ENCODE measurements at places on chromosomes 3 and 15. TPM values are rescaled to one million over a fixed set of nuclear protein-coding genes. Genes with fewer than 3 reads are reported as not detected.

DNA sequence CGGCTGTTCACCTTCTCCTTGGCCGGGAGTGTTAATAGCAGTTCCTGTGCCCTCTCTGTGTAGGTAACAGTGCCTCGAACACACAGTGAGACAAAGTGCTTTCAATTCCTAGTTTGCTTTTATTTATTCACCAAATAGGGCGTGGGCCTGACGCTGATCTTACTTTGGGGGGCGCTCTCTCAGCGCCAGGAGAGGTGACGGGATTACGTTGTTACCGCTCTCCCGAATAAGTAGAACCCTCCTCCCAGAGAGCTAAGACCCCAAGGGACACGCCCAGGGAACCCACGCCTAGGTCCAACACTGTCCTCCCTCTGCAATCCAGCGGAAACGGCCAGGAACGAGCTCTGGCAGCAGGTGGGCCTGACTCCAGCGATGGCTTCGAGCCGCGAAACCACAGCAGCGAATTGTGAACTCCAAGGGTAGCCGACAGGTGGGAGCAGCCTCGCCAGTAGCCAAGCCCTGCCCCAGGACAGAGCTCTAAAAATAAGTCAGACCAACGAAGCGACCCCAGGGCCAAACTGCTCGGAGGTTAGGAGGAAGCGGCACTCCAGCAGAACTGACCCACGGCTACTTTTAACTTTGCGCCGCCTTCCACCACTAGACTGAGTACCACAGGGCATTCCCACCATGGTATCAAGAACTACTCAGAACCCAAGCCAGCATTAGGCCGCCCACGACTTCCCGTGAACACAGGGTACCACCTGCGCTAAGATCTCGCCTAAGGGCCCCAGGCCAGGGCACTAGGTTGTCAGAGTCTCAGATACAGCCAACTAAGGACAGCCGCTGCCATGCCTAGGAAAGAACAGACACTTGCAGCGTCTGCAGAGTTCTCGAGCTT, 1.6 kb upstream of the SIN3A start:
- DNase-seq, result peak; percentile 34

- no peak for DNase-seq
Measured at GRCh38 chr3:46386205-46386604, 15.5 kb downstream of the CCR5 start.

DNA sequence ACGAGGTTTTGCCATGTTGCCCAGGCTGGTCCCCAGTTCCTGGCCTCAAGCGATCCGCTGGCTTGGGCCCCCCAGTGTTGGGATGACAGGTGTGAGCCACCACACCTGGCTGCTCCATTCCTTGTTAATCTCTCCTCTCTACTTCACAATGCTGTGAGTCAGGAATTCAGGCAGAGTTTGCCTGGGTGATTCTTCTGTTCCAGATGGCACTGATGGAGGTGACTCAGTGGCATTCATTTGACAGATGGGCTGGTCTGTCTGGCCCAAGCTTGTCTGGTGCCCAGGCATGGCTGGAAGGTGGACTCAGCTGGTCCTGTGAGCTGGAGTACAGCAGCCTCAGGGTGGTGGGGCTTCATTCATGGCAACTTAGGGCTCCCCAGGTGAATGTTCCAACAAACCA, 43.2 kb downstream of the SLC6A20 start:
- DNase-seq, result no peak

DNA sequence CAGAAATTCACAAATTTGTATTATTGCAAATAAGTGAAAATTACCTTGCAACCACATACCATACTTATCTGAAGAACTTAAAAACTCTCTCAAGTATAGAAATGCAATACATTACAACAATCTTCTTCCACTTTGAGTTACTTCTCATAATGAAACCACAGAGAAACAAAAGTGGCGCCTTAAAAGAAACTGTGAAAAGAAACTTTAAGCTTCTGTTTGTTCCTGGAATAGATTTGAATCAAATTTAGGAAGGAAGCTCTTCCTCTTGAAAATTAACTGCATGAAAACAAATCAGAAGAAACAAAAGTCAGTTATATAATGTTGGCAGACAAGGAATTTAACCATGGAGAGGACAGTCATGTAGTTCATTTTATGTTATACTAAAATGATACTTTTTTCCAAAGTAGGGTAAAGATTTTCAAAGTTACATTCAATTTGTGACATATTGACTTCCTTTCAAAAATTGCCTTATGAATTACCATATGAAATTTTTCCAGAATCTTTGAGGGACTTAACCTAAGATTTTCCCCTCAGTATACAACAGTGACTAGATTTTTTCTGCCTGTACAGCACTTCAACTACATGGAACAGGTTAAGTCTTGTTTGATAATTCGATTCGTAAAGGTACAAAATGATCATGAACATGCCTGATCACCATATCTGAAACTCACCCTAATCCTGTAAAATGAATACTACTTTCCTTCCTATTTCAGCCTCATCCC, 57.6 kb upstream of the TNFSF10 start:
- DNase-seq, result no peak

DNA sequence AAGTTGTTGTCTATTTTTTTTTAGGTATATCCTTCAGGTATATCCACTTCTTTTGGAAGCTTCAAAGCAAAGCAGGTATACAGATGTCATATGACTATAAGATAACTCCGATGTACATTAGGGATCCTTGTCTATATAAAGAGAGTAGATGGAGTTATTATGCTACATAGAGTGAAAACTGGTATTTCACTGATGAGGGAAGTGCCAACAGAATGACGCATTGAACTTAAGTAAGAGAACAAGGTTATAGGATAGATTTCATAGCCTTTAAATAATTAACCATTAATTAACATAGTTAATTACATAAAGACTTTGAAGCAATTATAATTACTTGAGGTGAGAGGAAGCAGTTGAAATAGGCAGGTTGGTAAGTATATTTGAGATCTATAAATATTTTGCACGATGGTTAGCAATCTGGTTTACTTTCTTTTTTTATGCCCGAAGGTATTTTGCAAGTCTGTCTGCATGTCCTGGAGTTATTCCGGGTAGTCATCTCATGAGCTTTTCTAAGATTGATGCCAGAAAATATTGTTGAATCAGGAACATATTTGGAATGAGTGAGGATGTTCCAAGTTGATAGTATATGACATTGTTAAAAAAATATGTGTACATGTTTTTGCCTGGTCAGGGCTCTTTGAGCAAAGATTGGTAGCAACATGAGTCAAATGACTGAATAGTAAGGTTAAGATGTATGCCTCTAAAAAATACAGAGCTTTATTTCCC, 299.5 kb upstream of the KCNMB2 start:
- no peak for DNase-seq

GRCh38 chr15:65431731-65432130, 9.0 kb upstream of the IGDCC4 start:
- no peak for DNase-seq

GRCh38 chr3:29852767-29853166, 571.9 kb downstream of the RBMS3 start:
- no peak for DNase-seq

- DNase-seq, result no peak
Measured at GRCh38 chr15:45394681-45395080, 16.3 kb upstream of the GATM start.

DNA sequence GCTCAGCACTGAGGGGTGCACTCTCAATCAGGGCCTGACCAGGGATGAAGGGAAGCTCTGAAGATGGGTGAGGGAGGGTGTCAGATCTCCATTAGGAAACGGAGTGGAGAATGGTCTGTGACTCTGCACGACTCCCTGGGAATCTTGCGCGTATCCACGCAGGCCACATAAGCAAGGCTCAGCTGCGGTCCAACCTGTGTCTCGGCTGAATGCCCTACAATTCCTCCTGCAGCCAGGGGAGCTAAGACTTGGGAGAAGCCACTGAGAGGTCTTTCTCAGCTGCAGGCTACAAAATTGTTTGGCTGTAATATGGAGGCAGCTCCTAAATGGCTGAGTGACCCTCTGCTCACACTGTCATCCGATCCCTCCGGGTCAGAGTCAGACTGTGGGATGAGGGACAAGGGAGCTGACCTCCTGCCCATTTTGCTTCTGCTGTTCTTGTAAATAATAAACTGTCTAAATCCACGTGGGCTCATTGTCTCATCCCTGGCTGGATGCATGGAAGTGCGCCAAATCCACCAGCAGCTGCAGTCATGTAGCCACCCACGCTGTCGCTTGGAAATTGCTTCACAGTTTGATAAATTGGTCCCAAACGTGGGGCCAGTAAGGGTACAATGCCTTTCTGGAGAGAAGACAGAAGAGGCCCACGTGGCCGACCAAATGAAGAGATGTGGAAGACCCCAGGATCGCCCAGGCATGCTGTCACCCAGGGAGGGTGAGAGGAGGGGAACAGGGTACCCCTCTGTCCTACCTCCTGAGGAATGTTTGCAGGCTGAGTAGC, 30.5 kb downstream of the ALS2CL start:
- DNase-seq, result no peak

DNA sequence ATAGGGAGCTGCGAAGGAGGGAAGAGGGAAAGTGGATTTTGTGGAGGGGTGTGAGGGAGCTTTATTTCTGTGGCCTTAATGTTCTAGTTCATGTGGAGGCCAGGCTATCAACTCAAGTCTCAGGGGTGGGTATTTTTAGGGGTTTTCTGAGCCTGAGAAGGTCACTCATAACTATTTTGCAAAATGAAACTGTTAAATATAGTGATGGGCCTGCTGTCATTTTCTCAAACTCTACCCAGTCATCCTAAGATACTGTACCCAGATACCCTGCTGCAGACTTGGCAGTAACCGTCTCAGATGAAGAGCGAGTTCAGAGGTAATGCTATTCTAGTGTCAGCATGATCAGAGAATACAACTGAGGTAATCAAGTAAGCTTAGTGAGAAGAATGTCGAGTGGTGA, 545.0 kb upstream of the TBL1XR1 start:
- no peak for DNase-seq

DNA sequence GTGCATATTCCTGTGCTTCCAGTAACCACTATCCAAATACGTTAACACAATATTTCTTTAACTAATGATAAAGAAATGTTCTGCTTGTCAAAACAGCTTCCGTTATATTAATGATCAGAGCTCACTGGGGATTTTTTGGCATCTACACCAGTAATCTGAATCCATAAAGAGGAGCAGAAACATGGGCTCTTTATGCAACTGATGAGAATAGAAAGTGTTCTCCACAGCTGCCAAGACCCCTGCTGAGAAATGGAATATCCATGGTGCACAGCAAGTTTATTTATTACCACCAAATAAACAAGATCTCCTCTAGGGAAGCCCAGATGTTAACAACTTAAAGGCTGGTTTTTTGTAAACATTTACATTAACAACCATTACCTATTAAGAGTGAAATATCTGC, 54.5 kb downstream of the ALDH1A2 start:
- DNase-seq, result no peak

DNA sequence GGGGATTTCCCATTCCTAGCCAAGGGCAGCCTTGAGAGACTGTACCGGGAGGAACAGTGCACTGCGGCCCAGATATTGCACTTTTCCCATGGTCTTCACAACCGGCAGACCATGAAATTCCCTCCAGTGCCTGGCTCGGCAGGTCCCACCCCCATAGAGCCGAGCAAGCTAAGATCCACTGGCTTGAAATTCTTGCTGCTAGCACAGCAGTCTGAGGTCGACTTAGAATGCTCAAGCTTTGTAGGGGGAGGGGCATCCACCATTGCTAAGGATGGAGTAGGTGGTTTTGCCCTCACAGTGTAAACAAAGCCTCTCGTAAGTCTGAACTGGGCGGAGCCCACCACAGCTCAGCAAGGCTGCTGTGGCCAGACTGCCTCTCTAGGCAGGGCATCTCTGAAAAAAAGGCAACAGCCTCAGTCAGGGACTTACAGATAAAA, 156.3 kb downstream of the FRMD5 start:
- peak; percentile 3 for DNase-seq

- DNase-seq, result no peak
Measured at GRCh38 chr15:66196602-66197001, 56.9 kb downstream of the MEGF11 start.

GRCh38 chr15:69344238-69344637, 45.5 kb downstream of the PAQR5 start:
- no peak for DNase-seq

DNA sequence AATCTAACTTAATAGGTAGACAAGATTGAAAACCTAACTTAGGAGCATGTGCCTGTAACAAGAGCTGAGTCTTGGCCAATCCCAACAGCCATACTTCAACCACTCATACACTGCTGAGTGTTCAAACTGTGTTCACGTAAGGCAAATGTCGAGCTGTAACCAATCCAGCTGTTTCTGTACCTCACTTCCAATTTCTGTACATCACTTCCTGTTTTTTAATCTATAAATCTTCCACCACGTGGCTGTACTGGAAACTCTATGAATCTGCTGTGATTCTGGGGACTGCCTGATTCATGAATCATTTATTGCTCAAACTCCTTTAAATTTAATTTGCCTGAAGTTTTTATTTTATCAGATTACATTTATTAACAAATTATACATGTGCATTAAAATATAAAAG, 44.6 kb upstream of the NEDD4 start:
- no peak for DNase-seq

DNA sequence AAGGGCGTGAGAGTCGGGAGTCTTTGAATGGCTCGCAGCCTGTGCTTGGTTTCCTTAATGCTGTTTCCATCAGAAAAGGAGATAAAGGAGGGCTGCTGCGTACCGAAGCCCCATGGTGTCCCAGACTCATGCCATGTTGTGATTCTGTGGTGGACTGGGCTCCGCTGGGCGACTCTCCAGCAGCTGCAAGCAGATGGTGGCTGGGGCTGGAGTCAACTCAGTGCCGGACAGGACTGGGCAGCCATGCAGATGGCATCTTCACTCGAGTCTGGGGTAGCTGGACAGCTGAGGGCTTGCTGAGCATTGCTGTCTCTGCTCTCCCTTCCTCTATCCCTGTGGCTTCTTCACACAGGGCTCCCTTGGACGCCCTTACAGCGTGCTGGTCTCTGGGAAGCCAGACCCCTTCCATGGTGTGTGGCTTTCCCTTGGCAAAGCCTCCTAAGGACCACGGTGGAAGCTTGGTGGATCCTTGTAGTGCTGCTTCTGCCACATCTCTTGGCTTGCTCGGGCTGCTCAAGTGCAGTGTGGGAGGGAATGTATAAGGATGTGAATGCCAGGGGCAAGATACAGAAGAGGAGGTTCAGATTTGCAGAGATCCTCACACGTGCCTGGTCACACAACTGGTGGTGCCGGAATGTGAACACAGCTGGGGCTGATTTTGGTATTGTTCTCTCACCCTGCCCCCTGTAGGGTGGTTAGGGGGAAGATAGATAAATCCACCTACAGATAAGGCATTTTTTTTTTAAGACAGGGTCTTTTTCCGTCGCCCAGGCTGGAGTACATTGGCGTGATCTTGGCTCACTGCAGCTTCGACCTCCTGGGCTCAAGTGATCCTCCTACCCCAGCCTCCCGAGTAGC, 9.0 kb downstream of the NIPA1 start:
- DNase-seq, result no peak

GRCh38 chr3:181311186-181311585, 321.6 kb upstream of the DNAJC19 start:
- no peak for DNase-seq

- DNase-seq, result no peak
Measured at GRCh38 chr3:128447561-128448013, 19.1 kb downstream of the DNAJB8 start.

Gene SLCO2A1
- total RNA-seq, result 0.33 TPM

Gene CSPG5
- 23.3 TPM for total RNA-seq

Gene TMC3
- not detected for total RNA-seq

Gene WDR93
- total RNA-seq, result not detected

Gene AHSG
- total RNA-seq, result not detected

Gene MCTP2
- 0.35 TPM for total RNA-seq
